ENCODE measurements at places on chromosomes 5 and 9.

- DNase-seq: no peak
Measured at GRCh38 chr9:134169724-134170401, 5.5 kb upstream of the RNU6ATAC start.

- DNase-seq: no peak
Measured at GRCh38 chr5:21615195-21615765, 1237.9 kb downstream of the CDH12 start.

DNA sequence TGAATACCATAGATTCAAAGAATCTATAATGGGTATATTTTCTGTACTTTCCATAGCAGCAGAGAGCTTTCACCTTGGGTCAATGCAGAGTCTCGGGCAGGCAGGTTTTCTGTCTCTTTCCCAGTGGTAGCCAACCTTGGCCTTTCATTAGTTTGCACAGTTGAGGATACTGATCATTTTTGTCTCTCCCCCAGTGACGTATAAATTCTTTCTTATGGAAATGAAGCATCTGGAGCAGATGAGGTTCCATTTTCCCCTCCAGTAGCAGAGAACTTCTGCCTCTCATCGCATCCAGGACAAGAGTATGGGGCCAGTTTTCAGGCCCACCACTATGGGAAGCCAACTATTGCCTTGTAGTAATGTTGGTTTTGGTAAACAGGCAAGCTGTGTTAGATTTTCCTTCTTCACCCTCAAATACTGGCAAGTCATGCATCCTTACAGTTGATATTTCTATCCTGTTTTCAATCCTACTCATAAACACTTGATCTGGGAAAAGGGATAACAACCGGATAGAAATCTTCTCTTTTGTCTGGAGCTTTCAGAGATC lies 845.2 kb upstream of the CDH18 start:
- peak; percentile 5 for DNase-seq

DNA sequence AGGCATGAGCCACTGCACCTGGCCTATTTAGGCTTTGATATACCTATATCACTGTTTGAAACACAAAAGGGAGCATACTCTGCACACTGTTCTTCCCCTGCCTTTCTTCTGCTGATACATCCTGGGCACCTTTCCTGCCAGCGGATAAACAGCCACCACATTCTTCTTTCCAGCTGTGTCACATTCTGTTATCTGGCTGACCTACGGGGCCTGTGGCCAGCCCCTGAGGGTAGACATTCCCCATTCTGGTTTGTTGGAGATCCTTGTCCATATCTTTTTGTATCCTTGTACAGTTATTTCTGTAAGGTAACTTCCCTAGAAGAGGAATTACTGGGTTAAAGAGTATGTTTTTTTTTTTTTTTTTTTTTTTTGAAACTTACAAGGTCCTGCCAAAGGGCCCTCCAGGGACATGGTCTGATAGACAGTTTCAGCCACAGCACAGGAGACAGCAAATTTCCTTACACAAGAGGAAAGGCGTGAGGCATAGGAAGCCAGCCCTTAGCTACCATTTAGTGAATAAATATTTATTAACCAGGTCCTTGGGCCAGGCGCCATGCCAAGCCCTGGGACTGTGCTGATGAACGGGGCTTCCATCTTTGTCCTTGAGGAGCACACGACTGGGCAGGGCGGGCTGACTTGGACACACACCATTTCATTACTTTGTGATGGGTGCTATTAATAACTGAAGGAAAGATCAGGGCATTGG lies 57.8 kb downstream of the ERGIC1 start:
- DNase-seq: no peak

DNA sequence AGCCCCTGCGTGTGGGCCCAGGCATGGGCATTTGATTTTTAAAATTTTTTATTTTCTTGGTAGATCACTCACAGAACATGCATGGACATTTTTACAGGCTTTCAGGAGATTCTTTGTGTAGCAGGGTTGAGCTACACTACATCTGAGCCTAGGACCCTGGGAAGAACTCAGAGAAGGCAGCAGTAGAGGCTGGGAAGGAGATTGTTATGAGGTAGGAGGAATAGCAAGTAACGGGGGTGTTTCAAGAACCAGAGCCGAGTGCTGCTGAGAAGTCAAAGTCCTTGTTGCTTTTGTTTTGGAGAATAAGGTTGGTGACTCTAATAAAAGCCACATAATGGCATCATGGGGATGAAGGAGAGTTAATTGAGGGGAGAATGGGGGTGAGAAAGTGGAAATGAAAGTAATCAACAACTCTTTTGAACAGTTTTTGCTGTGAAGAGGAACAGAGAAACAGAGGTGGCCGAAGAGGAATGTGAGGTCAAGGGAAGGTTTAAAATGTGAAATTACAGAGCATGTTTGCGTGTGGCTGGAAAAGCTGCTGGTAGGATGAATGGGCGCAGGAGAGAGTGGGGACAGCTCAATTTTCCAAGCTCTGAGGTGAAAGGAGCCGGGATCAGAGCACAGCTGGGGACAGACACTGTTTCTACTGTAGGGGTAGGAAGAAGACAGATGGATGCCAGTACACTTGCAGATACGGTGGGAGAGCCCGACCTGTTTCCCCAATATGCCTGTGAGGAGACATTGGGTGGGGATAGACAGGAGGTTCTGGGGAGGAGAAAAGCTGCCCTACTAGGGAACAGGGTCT lies 4.7 kb upstream of the PDLIM7 start:
- no peak for DNase-seq

GRCh38 chr5:110463106-110463505 lies 263.4 kb downstream of the TMEM232 start:
- no peak for DNase-seq
